ENCODE measurements at places on chromosomes 1 and 21.
A peak's percentile ranks its signal among the peaks of the same experiment; 100 is the strongest.

GRCh38 chr1:231705806-231706760 lies 79.5 kb downstream of the DISC1 start:
- DNase-seq, result no peak

DNA sequence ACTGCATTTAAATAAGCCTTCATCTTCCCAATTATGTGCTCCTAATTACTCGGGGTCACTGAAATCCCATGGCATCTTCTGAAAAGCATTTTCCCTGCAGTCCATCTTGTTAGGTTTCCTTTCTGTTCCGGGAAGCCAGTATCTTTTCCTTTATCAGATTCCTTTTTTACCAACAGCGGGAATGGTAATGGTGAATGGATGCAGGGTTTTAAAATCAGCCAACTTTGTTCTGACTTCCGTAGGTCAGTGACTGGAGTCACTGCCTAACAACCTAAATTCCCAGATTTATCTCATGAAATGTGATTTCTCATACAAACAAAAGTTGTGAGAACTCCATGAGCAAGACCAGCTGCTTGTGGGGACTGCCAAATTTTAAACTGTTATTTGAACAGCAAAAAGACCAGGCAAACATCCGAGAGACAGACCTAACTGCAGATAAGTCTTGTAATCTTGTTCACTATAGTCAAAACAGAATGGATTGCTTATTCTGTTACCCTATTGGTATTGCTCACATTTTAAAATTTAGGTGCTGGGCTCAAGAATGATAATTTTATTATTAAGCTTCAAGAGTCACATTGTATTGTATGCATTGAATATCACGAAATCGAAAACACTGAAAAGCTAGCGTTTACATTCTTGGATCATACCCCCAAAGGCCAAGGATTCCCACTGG lies 1.2 kb upstream of the RWDD3 start:
- DNase-seq, result no peak

DNA sequence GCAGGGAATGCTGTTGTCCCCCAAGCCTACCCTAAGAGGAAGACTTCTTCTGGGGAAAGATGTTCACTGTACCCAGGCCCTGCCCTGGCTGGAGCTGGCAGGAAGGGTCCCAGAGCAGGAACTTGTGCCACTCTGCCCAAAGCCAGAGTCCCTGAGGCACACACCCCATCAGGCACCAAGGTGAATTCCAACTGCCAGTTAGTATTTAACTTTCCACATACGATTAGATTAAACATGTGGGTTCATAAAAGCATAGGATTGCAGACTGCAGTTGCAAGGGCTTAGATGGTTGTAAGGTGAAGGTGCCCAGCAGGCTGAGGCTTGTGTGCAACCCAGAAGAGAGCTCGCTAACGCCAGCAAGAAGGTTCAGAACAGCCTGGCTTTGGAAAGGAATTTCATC lies at the start of gene KCNE2:
Gene KCNE2 (plus strand): TSS at position 274 of the 400 bp plus-strand sequence. CDS start 6,473 bp downstream, outside the sequence.
- no peak for DNase-seq

- no peak for DNase-seq
Observed at GRCh38 chr1:159988006-159988405, 34.0 kb upstream of the SLAMF9 start.

DNA sequence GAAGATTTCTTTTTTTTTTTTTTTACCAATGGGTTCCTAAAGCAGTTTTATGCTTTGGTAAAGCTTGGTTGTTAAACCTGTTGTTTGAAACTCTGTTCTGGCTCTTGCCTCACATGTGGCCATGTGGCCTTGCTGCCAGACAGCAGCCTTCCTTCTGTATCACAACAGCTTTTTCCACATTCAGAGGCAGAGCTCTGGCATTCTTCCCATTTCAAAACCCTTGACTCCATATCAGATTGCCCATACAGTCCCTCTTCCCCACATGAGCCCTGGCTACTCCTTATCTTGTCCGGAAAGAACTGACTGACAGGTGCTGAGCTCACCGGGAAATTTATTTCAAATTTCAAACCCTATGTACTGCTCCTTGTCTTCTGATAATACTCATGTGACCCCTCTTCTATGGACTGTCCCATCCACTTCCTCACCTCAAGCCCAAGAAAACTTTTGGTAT lies 38.5 kb upstream of the LAX1 start:
- no peak for DNase-seq

- peak; percentile 61 for DNase-seq
Observed at GRCh38 chr1:42146626-42147320, 6.4 kb upstream of the GUCA2B start.

DNA sequence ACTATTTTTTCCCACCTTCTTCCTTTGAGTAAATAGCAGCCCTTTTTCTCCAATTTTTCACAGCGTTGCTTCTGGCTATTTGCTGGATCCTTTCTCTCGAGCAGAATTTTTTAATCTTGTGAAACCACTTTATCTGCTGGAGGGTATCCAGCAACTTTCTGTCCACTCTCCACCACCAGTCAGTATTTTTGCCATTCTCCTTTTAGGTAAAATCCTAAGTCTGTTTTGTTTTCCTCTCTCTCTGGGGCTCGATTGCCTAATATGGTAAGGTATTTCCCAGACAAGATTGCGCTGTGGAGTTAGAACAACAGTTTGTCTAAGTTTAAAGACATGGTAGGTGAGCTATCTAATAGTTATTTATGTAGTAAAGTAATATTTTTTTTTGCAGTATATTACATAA lies 156.9 kb downstream of the PPP1R12B start:
- DNase-seq, result no peak

- DNase-seq, result no peak
Observed at GRCh38 chr1:171940368-171940767, 99.1 kb downstream of the DNM3 start.

- no peak for DNase-seq
Observed at GRCh38 chr1:21775985-21776562, 6.9 kb downstream of the USP48 start.

DNA sequence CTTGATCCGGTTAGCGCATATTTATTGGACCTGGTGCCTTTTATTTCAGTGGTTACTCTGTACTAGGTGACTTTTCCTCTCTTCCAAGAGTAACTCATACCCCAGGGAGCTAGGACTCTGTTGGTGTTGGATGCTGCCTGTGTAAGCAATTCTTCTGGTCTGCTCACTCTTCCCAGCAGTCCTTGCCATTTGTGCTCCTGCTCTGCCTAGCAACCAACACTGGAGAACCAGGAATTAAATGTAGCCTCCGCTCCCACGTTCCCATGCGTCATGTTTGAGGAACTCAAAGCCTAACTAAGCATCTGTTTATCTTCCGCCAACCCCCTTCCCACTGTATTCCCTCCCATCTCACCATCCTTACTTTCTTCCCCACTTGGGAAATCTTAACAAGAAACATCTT lies 65.7 kb upstream of the RAVER2 start:
- DNase-seq, result no peak

GRCh38 chr1:93967306-93967705 lies 58.1 kb upstream of the GCLM start:
- no peak for DNase-seq

- DNase-seq, result no peak
Observed at GRCh38 chr1:48266576-48266975, 44.1 kb downstream of the SLC5A9 start.

DNA sequence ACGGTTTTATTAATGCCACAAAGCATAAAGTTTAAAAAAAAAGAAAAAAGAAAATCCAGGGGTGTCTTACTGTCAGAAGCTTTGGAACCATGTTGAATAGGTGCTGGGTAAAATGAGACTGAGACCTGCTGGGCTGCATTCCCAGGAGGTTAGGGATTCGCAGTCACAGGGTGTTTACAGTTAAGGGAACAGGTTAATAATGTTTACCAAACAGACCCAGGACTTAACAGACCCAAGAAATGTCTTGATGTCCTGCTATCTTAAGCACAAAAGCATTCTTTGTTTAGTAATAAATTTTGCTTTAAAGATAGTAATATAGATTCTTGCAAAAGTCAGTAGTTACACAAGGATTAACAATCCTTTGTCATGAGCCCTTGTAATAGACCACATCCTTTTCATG lies 54.7 kb downstream of the OLFML3 start:
- no peak for DNase-seq

DNA sequence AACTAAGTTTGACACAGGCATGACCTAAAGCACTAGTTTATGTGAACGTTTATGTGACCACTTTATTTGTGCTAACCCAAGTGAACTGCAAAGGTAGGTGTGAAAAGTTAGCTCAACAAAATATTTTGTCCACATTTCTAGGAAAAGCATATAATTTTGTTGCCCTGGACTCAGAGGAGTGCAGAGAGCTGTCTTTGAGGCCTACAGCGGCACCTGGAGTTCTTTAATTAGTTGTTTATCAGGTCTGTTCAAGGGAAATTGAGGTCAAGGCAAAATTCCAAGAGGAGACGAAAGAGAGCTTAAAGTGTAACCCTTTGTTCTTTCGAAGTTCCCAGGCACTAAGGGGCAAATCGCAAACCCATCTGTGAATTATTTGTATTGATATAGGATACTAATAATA lies 1.3 kb downstream of the GIPC2 start:
- no peak for DNase-seq

- DNase-seq, result no peak
Observed at GRCh38 chr1:107152395-107152794, 11.6 kb downstream of the NTNG1 start.

- DNase-seq, result no peak
Observed at GRCh38 chr1:167115655-167116054, 21.8 kb downstream of the STYXL2 start.

DNA sequence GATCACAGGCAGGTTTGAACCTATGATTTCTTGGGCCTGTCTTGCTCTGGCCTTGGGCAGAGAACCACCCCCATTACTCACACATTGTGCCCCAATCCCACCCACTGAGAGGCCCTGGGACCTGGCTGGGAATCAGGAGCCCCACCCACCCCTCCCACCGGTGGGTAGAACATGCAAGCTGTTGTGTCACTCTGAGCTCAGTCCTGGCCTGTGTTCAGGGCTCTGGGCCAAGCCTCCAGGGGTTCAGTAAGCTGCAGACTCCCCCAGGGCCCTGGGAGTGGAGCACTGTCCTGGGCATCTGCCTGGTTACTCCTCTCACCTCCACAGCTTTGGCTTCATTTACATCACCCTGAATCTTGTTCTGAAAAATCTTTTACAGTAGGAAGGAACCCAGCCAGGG lies 270.5 kb downstream of the RRAGC start:
- DNase-seq, result no peak

GRCh38 chr1:5811419-5811818 lies 180.8 kb downstream of the NPHP4 start:
- no peak for DNase-seq

DNA sequence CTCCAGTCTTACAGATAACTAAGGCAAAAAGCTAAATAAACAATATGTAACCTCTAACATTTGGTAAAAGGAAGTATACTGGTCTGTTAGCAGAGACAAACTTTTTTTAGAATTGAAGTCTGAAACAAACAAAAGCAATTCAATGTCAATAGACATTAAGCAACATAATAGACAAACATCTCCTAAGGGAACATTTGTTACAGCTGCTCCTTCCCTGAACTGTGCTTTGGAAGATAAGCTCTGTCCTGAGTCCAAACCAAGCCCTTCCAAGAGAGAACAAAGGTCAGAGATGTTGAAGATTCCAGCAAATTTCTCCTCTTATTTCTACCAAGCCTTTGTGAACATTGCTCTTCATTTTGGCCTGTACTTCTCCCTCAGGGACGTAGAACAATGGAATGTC lies 25.3 kb downstream of the FMO2 start:
- no peak for DNase-seq

DNA sequence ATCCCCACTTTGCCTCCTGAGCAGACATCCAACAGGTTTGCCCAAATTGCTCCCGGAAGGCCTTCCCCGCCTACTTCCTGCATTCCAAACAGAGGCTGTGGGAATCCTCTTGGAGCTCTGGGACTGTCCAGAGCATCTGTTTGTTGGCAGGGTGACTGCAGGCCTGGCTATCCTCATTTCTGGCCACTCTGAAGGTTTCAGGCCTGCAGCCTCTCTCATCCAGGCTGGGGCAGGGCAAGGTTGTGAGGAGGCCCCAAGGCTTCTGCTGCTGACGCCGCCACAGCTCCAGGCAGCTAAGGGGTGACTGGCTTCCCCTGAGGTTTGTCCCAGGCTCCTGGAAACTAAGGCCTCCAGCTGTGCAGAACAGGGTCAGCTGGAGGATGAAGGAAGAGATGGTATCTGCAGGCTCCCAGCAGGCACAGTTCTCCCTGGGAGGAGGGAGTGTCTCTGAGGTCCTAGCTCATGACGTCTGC lies 11.3 kb downstream of the CDK18 start:
- DNase-seq, result no peak

- no peak for DNase-seq
Observed at GRCh38 chr1:8625491-8625890, 191.9 kb downstream of the RERE start.

DNA sequence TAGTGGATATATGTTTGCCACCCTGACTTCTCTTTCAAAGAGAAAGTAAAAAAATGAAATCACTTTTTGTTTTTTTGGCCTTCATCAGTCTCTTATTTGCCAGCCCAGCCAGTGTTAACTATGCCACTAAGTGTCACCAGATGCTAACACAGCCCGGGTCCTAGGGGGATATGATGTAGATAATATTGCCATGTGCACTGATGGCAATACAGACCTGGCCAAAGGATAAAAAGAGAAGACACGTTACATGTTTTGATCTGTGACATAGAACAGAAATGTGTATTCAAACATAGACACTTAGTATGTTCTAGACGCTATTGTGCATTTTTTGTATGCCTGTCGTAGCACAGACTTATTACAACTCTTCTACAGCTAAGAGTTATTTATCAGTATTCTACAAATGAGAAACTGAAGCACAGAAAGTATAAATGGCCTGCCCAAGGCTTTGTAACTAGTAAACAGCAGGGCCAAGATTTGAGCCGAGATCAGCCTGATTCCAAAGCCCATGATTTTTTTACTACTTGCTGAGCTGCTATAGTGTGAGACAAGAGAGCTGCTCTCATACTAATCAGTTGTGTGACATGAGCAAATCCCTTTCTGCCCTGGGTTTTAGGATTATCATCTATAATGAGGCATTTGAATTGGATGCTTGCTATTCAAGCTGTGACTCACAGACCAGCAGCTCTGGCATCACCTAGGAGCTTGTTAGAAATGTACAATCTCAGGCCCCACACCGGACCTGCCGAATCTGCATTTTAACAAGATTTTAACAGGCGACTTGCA lies 6.3 kb downstream of the LRRC53 start:
- DNase-seq, result no peak

DNA sequence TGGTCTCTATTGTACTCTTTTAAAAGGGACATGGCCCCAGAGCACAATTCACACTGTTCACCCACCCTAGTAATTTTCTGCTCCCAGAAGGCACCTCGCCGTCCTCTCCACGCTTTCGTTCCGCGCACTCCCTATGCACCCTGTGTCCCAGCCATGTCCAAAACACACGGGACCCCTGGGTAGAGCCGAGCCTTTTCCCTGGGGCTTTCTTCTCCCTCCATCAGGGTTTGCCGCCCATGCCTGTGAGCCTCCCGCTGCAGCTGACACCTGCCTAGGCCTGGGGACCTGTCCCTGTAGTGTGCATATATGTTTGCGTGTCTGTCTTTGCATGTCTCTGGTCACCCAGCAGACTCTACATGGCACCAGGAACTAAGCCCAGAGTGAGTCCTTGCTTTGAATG lies 302.7 kb downstream of the PCP4 start:
- DNase-seq, result no peak

DNA sequence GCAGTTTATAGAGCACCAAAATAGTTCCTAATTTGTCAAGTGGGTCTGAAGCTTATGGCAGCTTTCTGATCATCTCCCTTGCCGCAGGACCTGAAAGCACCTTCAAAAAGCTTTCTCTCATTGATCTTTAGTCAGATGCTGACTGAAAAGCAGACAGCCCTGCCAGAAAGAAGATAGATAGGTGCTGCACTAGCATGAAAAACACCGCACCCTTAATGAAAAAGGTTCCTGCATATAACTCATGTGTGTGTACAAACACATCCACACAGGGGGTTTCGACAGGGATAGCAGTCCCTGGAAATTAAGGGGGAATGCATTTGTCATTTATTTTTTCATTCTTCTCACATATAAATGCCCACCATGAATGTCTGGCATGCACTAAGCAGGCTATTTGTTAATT lies 361.7 kb upstream of the SNX7 start:
- no peak for DNase-seq

All from GM12892 (cell line).